Lung (tissue), 17 donors: ENCODE measurements at places on chromosomes 11 and 22. TPM values are rescaled to one million over a fixed set of nuclear protein-coding genes. Genes with fewer than 3 reads are reported as not detected.

GRCh38 chr11:79097246-79097875 lies 343.5 kb downstream of the TENM4 start:
- peak; percentile 86 for DNase-seq

POU2AF3 gene
- polyA plus RNA-seq: 2.0 TPM

DNA sequence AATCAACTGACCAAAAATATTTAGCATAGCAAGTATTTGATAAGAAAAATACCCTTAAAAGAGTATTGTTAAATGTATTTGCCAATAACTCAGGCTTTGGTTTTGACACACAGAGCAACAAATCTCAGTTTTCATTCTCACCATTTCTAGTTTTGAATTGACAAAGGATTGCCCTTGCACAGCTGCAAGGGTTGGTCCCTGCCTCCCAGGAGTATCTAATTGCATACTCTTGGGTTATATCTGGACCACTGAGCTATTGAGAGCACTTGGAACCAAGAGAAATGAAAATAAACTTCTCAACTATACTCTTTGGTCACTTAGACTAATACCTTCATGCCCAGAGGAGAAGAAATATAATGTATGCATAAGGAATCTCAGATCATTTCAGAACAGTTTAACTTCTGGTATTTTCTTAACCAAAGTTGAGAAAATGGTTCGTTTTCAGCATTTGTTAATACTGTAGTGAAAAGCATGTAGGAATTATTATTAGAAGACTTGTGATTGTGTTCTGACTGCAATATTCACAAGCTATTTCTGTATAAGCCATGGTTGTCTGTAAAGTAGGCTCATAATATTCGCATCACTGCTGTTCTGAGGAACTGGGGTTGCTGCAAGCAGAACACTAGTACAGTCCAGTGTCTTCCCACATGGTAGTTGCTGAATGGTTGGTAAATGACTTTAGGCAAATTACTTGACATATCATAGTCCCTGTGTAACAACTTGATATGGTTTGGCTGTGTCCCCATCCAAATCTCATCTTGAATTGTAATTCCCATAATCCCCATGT lies 7.9 kb downstream of the C2CD3 start:
- DNase-seq: no peak

DNA sequence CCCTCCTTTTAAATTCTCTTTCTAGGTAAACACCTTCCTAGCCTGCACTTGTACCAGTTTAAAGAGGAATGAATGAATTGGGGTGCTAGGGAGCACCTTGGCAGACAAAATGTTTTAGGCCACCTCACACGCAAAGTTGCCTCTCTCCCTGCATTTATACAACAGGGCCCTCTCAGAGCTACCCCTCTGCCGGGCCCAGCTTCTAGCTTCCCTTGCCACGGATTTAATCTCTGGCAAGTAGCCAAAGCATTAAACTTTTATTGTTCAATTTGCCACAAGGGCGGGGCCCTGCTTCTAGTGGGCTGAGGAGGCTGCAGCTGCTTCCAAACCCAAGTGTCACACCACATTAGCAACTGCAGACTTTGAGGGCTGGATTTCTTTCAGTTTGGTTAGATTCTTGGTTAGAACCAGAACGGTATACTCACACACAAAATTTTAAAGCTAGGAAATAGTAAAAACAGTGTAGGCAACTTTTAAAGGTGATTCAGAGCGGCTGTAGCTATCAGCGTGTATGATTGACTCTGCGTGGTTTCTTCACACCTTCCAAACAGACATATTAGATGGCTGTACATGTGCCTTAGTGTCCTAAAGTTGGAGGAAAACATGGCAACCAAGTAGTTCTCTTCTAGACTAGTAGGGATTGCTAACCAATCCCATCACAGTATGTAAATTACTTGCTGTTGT lies 6.5 kb downstream of the KREMEN1 start:
- no peak for DNase-seq
